ENCODE measurements at places on chromosomes 13 and 19. TPM values are rescaled to one million over a fixed set of nuclear protein-coding genes. Genes with fewer than 3 reads are reported as not detected.

Gene ZNF823
- 13.9 TPM for total RNA-seq

- no peaks in the 10 kb centered on the region for H3K4me1 ChIP-seq
- H3K36me3 ChIP-seq = no peaks in the 10 kb centered on the region
- no peak overlapping the region for H3K27ac ChIP-seq
- no peaks in the 10 kb centered on the region for H3K27me3 ChIP-seq
- no peak for DNase-seq
Observed at GRCh38 chr13:39789451-39789850, 134.0 kb downstream of the COG6 start.

GRCh38 chr19:34254698-34255432 lies 511 bp downstream of the GARRE1 start:
- peak overlapping the region; percentile 97 for H3K27ac ChIP-seq
- no peaks in the 10 kb centered on the region for H3K36me3 ChIP-seq
- peak; percentile 75 for DNase-seq

GRCh38 chr13:105908586-105908985 lies 626.9 kb downstream of the EFNB2 start:
- H3K4me3 ChIP-seq = no peak overlapping the region
- no peaks in the 10 kb centered on the region for H3K27me3 ChIP-seq
- DNase-seq = no peak
- H3K36me3 ChIP-seq = no peaks in the 10 kb centered on the region
- peaks cover 6% of the 10 kb centered on the region for H3K4me1 ChIP-seq
- no peak overlapping the region for H3K27ac ChIP-seq

DNA sequence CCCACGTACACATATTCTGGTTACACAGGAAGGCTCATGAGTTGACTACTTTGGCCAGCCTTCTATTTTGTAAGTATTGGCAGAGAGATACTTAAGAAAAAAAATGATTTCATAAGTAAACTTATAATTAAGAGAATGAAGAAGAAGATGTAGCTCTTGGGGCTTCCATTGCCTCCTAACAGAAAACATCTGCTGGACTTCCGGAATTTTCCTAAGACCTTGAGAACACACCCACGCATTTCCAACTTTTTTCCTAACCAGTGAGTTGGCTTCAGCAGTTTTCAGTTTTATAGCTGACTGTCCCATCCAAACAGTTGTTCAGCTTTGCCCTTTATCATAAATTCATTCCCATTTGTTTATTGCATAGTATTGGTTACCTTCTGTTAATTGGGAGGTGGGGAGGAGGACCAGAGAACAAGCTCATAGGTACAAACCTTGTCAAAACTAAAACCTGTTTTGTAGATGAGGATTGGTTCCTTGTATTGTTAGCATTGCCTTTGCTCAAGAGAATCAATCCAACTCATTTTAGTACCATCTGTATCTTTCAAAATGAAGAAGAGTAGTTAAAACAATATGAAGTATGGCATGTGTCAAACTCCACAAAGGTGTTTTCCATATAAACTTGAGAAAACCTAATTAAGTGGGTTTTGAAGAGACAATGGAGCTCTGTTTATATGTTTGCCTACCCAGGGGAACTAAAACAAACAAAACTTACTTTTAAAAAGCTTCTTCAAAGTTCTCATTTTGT lies 93.9 kb downstream of the COL4A2 start:
- H3K4me3 ChIP-seq = no peak overlapping the region
- H3K27ac ChIP-seq = peak overlapping the region; percentile 47
- H3K36me3 ChIP-seq = no peaks in the 10 kb centered on the region
- H3K27me3 ChIP-seq = no peaks in the 10 kb centered on the region

Gene CGB1
- total RNA-seq = not detected

DNA sequence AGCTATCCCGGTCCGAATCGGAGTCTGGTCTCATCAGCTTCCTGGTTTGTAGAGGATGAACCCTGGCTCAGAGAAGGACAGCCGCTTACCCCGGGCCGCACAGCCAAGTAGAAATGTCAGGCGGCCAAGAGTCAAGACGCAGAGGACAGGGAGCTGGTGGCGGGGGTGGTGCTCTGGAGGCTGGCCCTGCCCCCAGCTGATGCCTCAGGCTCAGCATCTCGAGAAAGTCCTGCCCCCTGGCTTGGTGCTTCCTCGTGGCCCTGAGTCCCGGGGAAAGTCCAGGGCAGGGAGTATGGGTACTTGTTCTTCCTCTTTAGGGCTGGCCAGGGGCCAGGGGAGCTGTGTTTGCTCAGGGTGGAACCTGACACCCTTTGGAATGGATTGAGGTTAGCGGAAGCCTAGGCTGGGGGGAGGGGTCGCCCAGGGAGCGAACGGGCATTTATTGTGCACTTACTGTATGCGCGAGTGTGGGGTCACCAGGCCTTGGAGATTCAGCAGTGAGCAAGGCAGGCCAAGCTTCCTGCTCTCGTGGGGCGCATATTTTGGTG lies 2.2 kb downstream of the TJP3 start:
- no peak overlapping the region for H3K4me3 ChIP-seq
- H3K4me1 ChIP-seq = peaks cover 6% of the 10 kb centered on the region
- DNase-seq = peak; percentile 90
- H3K27ac ChIP-seq = peak overlapping the region; percentile 65
- no peaks in the 10 kb centered on the region for H3K36me3 ChIP-seq

Gene TLE5
- total RNA-seq = 241 TPM

DNA sequence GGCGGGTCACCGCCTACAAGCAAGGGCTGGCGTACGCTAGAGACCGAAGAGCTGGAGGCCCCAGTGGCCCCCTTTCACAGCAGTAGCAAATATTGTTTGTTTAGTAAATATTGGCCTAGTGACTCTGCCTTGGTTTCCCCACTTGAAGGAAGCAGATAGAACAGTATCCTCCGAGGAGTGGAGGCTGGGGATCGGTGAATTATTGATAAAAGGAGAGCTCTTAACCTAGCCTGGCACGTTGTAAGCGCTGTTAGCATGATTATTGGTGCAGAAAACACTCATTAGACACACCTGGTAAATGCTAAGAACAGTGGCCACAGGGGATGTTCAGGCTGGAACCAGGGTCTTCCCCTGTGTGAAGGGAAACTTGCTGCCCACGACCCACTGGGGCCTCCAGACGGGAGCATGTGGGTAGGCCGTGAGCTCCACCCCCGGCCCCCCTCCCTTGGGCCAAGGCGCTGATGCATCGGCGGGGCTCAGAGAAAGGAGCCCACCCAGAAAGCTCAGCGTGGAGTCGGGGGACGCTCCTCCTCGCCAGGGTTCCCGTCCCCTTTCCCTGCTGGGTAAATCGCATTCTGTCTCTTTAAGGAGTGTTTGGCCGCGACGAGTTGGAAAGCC lies 2.3 kb downstream of the IER2 start:
- peaks cover 23% of the 10 kb centered on the region for H3K4me1 ChIP-seq
- H3K27me3 ChIP-seq = no peaks in the 10 kb centered on the region
- peak overlapping the region; percentile 99 for H3K27ac ChIP-seq
- H3K4me3 ChIP-seq = peak overlapping the region; percentile 58
- H3K36me3 ChIP-seq = no peaks in the 10 kb centered on the region

Gene ZNF480
- total RNA-seq = 8.7 TPM

Gene MYCBP2
- total RNA-seq = 61.2 TPM

DNA sequence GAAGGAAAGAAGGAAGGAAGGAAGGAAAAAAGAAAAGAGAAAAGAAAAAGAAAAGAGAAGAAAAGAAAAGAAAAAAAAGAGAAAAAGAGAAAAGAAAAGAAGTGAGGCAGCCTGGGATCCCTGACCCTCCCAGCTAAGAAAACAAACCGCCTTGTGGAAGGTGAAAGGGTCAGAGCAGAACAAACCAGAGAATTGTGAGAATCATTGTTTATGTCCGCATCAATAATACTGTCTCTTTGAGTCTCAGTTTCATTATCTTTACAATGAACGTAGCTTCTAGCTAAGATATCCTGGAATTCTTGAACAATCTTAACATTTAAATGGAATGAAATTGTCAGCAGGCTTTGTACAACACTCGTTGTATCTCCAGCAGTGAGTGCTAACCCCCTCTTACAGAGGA lies 66.4 kb upstream of the SERP2 start:
- DNase-seq = no peak
- no peak overlapping the region for H3K4me3 ChIP-seq
- H3K27ac ChIP-seq = peak overlapping the region; percentile 81
- H3K27me3 ChIP-seq = no peaks in the 10 kb centered on the region

Gene RNF17
- not detected for total RNA-seq

GRCh38 chr13:64930636-64931035 lies 2299.5 kb downstream of the PCDH9 start:
- H3K27me3 ChIP-seq = no peaks in the 10 kb centered on the region
- no peak overlapping the region for H3K27ac ChIP-seq
- H3K4me3 ChIP-seq = no peak overlapping the region
- DNase-seq = no peak
- H3K36me3 ChIP-seq = no peaks in the 10 kb centered on the region

Gene ZNF419
- total RNA-seq = 9.4 TPM

Gene THSD1
- 1.00 TPM for total RNA-seq

Gene ADPRHL1
- total RNA-seq = 1.1 TPM

Gene DPF1
- 1.2 TPM for total RNA-seq

DNA sequence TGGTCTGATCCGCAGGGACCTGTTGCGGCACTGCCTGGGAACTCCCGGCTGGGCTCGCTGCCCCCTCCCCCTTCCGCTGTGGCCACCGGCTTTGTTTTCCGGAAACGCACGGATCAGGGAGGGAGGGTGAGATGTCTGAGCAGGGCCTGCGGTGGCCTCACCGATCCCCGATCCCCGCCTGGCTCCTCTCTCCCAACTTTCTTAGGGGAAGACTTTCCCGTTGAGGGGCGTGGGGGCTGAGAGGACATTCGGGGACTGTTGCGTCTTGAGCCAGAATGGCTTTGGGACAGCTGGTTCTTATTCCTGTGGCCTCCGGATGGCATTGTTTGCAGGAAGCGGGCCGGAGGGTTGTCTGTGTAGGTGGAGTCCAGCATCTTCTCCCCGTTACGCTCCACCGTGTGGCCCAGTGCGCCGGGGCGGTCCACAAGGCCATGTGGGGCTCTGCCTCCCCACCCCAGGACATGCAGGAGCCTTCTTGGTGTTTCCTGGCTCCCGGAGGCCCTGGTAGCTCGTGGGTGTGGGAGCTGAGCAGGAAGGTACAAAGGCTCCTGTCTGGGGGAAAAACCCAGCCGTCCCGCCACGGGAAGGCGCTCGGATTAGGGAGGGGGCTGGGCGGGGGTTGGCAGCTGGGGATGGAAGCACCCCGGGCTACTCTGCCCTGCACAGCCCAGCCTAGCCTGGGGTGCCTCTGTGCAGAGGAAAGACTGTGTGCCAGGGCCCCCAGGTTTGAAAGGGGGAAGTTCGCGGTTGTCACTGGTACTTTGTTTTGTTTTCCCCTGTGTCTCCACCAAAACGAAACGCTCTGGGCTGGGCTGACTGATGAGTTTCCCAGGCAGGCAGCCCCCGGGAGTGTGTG lies 1.3 kb downstream of the CSNK1G2 start:
- H3K4me1 ChIP-seq = peaks cover 23% of the 10 kb centered on the region
- peak overlapping the region; percentile 78 for H3K4me3 ChIP-seq
- H3K27me3 ChIP-seq = no peaks in the 10 kb centered on the region
- DNase-seq = peak; percentile 87
- H3K36me3 ChIP-seq = no peaks in the 10 kb centered on the region

- peaks cover 4% of the 10 kb centered on the region for H3K4me1 ChIP-seq
- no peak overlapping the region for H3K4me3 ChIP-seq
- peaks cover 9% of the 10 kb centered on the region for H3K36me3 ChIP-seq
- H3K27me3 ChIP-seq = no peaks in the 10 kb centered on the region
- no peak for DNase-seq
Observed at GRCh38 chr13:23592596-23592995, 22.4 kb downstream of the TNFRSF19 start.

Gene IL17D
- total RNA-seq = 3.7 TPM

Gene PRSS57
- 2.4 TPM for total RNA-seq

Gene HSD17B14
- total RNA-seq = 67.6 TPM

- no peaks in the 10 kb centered on the region for H3K4me1 ChIP-seq
- H3K27me3 ChIP-seq = no peaks in the 10 kb centered on the region
- no peaks in the 10 kb centered on the region for H3K36me3 ChIP-seq
- H3K4me3 ChIP-seq = no peak overlapping the region
- DNase-seq = no peak
Observed at GRCh38 chr13:66462187-66462586, 767.9 kb downstream of the PCDH9 start.

Gene VSTM1
- not detected for total RNA-seq

DNA sequence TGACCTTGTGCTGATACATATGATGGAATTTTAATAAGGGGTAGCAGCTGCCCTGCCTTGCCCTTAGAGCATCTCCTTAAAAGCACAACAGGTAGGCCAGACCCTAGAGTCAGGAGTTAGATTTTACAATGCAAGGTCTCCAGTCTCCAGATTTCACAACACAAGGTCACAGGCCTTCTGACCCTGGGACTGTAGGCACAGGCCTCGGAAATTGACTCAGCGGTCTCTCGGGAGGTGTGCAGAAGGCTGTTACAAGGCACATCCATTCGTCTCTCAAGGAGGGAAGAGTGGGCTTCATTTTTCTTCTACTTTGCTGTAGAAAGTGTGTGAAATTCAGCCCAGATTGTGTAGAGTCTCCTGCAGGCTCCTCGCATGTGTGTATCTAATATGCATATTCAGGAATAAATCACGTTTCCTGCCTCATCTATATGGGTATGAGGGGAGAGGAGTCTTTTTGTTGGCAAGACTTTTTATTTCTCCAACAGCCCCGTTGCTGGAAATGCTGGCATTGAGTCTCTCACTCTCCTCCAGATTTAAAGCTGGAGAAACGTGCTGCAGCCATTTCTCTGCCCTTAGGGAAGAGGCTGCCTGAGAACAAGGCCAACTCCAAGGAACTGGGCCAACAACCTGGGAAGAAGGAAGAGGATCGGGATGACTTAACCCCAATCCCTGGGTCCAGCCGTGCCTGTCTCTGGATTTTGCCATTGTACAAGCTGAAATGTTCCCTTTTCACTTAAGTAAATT lies 24.5 kb downstream of the UQCRFS1 start:
- no peak overlapping the region for H3K27ac ChIP-seq
- H3K4me1 ChIP-seq = no peaks in the 10 kb centered on the region
- DNase-seq = no peak
- H3K4me3 ChIP-seq = no peak overlapping the region

DNA sequence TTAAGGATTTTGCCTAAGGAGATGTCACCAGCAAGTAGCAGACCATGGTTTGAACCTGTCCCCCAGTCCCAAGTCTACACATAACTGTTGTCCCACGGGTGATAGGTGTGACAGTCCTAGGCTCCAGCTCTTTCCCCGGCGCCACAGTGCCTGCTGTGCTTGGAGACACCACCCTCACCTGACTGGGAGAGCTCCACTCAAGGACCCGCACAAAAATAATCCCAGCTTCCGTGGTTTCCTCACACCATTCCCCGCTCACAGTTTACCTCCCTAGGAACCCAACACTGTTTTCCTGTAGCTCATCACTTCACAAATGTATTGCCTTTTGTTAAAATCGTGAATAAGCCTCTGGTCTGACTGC lies 19.8 kb upstream of the RASA3 start:
- H3K36me3 ChIP-seq = no peaks in the 10 kb centered on the region
- H3K4me1 ChIP-seq = no peaks in the 10 kb centered on the region
- no peak overlapping the region for H3K4me3 ChIP-seq
- no peak overlapping the region for H3K27ac ChIP-seq

GRCh38 chr13:35871561-35871960 lies 259.6 kb downstream of the DCLK1 start:
- DNase-seq = no peak
- no peaks in the 10 kb centered on the region for H3K27me3 ChIP-seq
- H3K27ac ChIP-seq = no peak overlapping the region

- H3K4me1 ChIP-seq = no peaks in the 10 kb centered on the region
- no peak for DNase-seq
- no peak overlapping the region for H3K27ac ChIP-seq
- H3K27me3 ChIP-seq = no peaks in the 10 kb centered on the region
- no peak overlapping the region for H3K4me3 ChIP-seq
Observed at GRCh38 chr13:25630329-25630900, 258.6 kb downstream of the ATP8A2 start.
